ENCODE measurements at places on chromosomes 1 and 21.

- DNase-seq = no peak
Observed at GRCh38 chr1:40982721-40983120, 3.2 kb downstream of the CTPS1 start.

DNA sequence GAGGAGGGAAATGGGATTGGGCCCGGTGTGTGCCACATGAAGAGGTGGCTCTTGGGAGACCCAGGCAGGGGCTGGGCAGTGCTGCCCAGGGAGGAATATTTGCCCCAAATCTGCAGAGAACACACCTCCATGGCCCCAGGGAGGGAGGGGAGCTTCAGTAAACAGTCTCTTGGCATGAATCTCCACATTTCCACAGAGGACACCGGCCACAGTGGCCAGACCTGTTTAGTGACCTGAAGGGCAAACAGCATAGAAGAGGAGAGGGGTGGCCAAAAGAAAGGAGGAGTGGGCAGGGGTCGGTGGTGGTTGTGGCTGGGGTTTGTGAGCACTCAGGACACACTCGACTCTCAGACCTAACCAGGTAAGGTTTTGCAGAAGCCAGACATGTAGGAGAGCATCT lies 54.0 kb upstream of the IFFO2 start:
- DNase-seq = no peak

- DNase-seq = no peak
Observed at GRCh38 chr1:228142155-228142691, 2.1 kb downstream of the GUK1 start.

DNA sequence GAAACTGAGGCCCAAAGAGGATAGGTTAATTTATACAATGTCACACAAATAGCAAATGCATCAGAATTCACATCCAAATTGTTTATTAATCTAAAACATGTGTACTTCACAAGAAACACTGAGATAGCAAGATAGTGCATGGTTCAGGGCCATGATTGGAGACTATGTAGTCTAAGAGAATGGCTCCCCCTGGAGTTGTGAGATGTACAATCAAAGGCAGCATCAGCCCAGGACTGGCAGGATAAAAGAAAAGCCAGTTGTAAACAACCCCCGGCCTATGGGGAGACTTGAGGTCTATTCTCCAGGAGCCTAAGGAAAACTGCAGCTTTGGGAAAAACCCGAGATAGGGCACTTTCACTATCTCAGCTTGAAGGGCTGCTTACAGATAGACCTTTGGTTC lies 511.0 kb downstream of the OMA1 start:
- no peak for DNase-seq

- DNase-seq = no peak
Observed at GRCh38 chr1:18289597-18289996, 182.0 kb downstream of the IGSF21 start.

DNA sequence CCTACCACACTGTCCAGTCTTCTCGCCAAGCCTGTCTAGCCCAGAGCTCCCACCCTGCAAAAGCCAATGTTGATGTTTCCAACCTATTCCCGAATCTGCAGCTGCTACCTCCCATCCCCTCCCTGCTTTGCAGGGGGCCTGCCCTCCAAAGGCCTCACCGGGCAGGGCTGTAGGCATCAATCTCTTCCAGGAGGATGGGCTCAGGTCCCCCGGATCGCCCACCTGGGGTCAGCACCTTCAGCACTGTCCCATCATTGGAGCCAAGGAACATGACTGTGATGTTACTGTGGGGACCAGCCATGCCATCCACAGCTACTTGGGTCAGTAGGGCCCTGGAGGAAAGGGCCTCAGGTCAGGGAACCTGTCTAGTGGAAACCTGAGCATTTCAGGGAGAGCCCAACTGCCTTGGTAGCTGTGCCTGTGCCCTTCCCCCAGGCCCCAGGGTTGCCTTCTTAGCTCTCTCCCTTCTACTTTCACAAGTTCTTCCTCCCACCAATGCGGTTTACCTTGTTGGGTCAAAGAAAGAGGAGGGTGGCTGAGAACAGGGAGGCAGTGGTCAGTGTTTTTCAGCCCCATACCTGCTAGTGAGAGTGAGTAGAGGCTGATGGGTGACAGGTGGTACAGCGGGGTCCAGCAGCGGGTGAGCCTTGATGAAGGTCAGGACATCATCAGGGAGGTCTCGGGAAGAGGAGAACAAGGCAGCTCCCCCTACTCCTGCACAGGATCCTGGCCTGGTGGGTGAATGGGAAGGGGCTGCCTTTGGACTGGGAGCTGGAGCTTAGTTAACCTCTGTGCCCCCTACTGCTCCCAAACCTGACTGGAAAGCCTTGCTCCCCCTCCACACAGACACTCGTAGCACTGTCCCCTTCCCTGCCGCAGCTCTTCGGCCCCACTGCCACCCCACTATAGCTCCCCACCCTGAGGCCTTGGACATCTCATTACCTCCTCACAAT lies 10.7 kb downstream of the SEMA6C start:
- no peak for DNase-seq

DNA sequence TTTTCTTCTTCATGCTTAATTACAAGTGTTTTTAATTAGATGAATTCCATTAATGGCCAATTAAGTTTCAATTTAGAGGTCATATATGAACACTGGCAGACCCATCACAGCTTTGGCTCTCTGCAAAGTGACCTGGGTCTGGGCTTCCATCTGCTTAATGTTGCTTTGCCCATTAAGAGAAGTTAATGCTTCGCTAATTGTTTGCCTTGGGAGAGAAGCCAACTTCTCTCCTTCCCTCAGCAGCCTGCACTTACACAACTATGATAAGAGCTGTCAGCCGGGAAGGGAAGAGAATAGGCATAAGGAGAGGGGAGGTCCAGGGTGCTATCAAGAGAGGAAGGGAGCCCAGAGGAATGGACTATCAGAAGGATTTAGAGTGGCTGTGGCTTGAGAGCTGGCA lies 29.0 kb upstream of the CCDC190 start:
- no peak for DNase-seq

DNA sequence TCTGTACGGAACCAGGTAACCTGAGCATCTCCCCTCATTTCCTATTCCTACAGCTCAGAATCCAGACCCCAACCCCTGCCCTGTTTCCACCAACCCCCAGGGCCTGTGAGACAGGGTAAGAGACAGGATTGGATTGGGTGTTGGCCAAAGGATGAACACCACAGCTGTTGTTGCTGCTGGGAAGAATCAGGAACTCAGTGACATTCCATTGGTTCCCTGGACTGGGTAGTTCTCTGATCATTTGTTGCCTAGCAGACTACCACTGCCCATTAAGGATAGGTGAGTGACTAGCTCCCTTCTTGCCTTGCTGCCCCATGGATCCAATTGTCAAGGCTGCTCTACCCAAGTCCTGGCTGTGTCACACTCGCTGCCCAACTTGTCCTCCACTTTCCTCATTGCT lies 10.0 kb downstream of the NCSTN start:
- no peak for DNase-seq

DNA sequence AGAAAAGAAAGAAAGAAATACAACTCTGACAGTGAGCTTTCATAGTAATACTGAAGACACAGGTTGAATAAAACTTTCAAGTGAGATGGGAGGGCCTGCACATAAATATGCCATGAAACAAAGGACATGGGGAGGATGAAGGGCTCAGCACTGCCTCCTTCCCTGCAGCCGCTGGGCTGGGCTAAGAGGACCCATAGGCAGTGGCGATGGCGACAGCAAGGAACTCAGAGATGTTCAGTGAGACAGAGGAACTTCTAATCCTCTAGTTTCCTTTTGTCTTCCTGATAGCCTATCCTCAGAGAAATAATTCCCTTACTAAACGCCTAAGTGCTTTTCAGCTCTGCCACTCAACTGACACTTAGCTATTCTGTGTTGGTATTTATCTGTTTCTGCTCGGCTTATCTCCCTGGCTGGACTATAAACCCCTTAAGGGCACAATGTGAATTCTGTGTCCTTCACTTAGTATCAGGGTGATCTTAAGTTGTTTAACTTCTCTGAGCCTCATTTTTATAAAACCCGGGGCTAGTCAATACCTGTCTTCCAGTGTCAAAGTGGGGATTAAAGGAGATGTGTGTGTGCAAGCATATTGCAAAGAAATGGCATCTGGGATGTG lies 24.4 kb upstream of the IER5 start:
- DNase-seq = no peak

GRCh38 chr1:183910845-183911244 lies 105.9 kb downstream of the RGL1 start:
- DNase-seq = no peak

DNA sequence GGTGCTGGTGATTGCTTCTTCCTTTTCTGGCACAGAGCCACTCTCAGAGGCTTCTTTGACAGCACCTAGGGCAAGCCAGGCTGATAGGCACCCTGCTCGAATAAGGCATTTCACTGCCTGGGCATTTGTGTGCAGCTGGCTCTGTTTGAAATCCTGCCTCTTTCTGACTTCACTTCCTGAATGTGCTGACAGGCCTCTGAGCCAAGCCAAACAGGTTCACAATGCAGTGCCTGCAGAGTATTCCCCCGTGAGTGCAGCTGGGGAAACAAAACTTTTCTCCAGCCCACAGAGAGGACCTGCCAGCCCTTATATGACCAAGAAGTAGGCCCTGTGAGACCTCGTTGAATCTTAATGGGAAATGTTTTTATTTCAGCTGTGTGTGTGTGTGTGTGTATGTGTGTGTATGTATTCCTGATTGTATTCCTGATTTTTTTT lies 10.4 kb downstream of the JUN start:
- DNase-seq = no peak
